ENCODE measurements at places on chromosomes 1 and 21.

DNA sequence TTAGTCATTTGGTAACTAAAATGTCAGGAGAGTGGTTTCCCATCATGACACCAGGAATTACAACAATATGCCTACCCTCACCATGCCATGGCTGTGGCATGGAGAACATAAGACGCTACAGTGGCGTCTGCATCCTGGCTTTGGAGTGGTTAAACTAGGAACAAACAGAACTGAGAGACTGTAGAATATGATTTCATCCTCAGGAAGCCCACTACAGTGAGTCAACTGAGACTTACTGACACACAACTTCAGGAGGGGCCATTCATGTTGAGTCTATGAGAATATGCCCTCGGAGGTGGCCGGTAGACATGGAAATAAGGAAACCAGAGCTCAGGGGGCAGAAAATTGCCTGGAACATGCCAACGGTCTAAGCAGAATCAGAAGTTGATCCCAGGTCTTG, 5.9 kb upstream of the BACE2 start:
- DNase-seq: no peak

DNA sequence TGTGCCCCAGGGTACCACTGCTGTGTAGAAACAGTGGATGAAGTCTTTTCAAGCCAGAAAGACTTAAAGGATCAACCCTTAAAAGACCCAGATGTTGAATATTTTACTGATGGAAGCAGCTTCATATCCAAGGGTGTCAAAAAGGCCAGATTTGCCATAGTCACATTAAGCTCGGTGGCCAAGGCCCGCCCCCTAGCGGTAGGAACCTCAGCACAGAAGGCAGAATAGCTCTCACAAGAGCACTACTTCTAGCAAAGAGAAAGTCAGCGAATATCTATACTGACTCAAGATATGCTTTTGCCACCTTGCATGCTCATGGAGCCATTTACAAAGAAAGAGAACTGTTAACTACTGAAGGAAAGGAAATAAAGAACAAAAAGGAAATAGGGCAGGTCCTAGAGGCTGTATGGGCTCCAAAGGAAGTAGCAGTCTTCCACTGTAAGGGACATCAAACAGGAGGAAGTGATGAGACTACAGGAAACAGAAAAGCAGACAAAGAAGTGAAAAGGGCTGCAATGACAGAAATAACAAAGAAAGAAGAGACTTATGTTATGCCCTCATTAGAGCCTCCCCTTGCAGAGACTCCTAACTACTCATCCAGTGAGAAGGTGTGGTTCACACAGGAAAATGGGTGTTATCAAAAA, 90.5 kb downstream of the LIPI start:
- peak; percentile 54 for DNase-seq

GRCh38 chr1:23799570-23800399, 769 bp downstream of the GALE start:
- DNase-seq: peak; percentile 68

GRCh38 chr1:209641832-209642172, 10.4 kb downstream of the LAMB3 start:
- DNase-seq: peak; percentile 96

DNA sequence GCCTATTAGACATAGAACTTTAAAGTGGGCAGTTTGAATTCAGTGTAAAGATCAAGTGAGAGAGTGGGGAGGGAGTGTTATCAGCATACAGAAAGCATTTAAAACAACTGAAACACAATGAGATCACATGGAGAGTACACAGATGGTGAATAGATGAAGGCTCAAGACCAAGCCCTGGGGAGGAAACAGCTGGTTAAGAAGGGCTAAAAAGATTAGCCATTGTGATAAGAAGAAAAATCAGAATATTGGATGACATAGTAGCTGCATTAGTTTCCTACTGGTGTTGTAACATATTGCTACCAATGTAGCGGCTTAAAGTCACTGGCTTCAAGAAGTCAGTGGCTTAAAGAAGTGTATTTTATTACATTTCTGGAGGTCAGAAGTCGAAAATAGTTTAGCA, 443.4 kb upstream of the RGS18 start:
- no peak for DNase-seq

GRCh38 chr21:42040411-42041180, 30.4 kb upstream of the ZBTB21 start:
- peak; percentile 31 for DNase-seq

DNA sequence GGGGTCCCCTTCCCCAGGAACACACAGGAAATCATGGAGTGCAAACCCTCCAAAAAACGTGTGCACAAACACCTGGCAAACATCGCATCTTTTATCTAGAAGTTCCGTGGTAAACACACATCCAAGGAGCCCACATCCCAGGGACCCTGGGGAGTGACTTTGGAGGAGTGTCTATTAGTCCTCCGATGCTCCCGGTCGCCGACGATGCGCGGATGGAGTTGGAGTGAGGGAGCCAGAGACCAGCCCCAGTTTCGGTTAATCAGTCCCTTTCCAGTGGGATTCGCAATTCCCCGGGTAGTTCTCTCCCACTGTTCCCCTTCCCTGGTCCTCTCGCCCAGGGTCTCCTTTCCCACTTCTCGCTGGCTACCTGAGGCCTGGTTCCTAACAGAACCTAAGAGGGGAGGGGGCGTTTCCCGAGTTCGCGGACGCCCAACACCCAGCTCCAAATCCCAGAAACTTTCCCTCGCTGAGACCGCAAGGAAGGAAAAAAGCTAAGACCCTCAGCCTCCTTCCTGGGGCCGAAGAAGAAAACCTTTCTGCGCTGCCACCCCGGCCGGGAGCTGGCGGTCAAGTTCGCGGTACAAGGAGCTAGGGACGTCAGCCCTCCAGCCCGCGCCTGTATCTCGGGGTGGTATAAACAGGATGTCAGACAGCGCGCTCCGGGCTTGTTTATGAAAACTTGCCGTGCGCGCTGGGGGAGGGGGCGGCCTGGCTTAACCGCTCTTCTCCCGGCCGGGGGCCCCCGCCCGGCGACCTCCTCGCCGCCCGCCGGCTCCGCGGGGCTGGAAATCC, 787 bp downstream of the JAK1 start:
- peak; percentile 67 for DNase-seq

DNA sequence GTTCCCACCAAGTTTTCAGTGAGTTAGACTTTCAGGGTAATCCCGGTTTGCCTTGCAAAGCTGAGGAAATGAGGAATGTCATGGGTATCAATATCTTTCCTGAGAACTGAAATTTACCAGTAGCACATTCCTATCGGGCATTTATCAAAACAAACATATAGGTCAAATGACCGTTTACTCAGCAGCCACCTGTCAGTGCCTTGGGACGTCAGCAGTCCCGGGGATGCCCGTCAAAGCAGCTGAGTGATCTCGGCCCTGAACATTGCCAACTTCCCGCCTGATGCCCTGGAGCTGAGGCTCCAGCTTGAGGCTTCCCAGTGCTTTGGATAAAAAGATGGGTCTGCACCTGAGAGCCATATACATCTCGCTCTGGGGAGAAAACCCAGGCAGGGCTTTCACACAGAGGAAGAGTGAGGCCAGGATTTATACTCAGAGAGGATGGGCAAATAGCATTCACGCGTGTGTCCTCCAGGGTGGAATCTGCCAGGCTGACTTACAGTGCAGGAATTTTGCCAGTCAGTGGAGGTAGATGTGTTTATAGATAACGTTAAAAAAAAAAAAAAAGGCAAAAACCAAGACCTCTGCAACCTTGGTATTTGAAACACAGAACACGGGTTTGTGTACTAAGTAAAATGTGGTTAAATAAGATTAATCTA, 435.7 kb upstream of the VAMP3 start:
- no peak for DNase-seq

- no peak for DNase-seq
These were observed 1.7 kb downstream of the NR5A2 start for GRCh38 chr1:200029035-200029821.

- DNase-seq: no peak
These were observed 23.6 kb downstream of the MT1HL1 start for GRCh38 chr1:236980673-236981072.

- DNase-seq: no peak
These were observed 395.2 kb upstream of the LYPLAL1 start for GRCh38 chr1:218778257-218779126.

DNA sequence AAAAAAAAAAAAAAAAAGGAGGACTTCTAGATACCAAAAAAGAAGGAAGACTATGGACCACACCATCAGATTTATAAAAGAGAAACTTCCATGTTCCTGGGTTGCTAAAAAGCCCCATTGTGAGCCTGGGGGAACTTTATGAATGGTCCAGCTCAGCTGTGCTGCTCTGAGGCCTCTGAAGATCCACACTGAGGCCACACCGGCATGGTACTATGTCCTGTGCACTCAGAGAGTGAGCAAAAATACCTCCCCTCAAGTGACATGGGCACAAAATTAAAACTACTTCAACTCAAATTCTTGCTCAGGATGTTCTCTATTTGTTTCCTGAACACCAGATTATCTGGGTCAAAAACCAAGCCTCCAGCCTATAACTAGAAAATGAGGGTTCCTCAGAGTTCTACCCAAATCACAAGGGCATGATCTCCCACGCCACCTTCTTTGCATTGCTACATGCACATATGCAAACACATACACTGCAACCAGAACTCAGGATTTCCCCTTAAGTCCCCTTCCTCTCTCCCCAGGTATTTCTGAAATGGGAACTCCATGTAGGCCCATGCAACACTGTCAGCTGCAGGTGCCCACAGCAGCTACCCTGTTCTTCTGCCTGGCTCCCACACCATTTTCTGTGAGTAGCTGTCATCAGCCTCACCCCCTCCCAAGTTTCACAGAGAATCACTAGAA, 94.4 kb downstream of the SH3GLB1 start:
- DNase-seq: no peak

DNA sequence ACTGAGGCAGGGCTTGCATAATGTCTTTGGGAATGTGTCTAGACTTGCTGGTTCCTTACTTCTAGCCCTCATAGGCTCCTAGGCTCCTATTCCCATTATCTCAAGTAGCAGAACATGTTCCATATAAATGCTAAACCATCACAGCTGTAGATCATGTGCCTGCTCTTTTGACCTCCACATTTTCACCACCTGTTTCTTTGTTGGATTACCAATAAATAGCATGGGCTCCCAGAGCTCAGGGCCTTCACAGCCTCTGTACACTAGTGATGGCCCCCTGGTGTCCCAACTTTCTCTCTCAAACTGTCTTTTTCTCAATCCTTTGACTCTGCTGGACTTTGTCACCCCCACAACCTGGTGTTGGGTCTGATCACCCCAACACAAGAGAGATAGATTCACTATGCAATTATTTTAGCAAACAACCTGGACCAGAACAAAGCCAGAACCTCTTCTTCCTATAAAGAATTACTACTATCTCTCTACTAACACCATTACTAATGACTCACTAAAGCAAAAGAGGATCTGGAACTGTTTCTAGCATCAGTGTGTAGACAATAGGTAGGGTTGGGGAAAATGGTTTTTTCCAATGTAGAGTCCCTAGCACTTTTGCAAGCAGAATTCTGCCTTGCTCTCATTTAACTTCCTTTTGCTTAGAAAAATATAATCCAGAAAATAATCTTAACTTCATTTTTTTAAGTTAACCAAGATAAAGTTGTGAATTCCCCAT, 51.7 kb downstream of the WLS start:
- no peak for DNase-seq

- DNase-seq: no peak
These were observed 46.9 kb downstream of the ARHGEF10L start for GRCh38 chr1:17586172-17586964.

DNA sequence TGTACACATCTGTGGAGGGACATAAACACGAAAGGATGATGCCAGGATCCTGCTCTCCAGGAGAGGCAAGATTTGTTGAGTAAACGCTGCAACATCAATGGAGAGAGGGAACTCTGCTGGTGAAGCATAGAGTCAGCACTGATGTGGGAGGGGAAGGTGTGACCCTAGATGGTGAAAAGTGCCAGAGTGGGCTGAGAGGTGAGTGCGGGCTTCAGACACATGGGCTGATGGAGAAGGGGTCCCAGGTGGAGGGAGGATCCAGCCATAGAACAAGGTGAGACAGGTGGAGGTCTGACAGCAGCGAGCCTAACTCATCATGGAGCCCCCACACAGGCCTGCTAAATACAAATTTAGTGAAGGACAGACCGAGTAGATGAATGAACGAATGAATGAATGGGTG, 9.7 kb downstream of the RD3 start:
- DNase-seq: no peak

All from right cardiac atrium (tissue), 5 donors.